ENCODE measurements at places on chromosomes 3 and 15. TPM values are rescaled to one million over a fixed set of nuclear protein-coding genes. Genes with fewer than 3 reads are reported as not detected.

CYP11A1 gene
- total RNA-seq, result 1.9 TPM

CFAP100 gene
- total RNA-seq, result 16.6 TPM

GOLGA8Q gene
- 2.4 TPM for total RNA-seq

KLHDC8B gene
- 20.0 TPM for total RNA-seq

GOLGA6L22 gene
- not detected for total RNA-seq

TTLL13 gene
- total RNA-seq, result 0.28 TPM

DNA sequence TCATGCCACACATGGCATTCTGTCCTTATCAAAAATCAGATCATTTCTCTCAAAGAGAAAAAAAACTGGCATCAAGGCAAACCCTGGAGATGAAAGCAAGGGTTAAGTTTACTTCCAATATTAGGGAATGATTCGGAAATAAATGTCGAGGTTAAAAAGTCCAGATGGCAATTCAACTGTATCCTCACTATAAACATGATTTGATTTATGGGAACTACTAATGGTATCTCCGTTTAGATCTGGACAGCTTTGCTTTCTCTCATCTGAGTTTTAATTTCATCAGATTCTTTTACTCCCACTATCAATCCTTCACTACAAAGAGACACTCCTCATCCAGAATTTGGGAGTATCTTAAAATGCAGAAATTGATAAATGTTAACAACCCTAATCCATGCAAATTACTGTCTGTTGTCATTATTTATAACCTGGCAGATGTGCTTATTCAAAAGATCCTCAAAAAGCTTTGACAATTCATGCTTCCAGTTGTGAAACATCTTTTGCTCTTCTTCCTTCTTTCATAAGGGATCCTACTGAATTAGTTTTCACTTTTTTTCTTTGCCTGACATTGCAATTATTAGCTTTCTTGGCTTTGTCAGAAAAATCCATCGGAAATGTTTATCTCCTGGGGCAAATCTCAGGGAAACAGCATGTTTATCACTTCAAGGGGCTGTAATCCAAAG lies 903.2 kb downstream of the MCTP2 start:
- H3K36me3 ChIP-seq, result no peaks in the 10 kb centered on the region
- H3K27me3 ChIP-seq, result no peaks in the 10 kb centered on the region
- H3K4me3 ChIP-seq, result no peak overlapping the region

DNA sequence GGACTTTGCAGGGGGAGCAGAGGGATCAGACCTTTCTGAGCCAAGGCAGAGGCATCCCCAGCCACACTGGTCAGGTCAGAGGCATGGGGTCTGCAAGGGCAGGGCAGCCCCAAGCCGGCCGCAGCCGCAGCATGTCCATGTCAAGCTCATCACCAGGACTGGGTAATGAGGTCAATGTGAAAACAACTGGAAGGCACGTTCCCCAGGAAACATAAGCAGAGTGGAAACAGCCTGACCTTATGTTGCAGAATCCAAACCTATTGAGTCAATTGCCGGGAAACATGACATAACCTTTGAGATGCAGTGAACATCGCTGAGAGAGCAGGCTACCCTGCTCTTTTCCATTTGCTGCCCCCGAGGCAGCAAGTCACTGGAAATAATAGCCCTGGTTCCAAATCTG lies 315.1 kb upstream of the IGF1R start:
- no peak for DNase-seq
- no peak overlapping the region for H3K4me3 ChIP-seq
- H3K36me3 ChIP-seq, result no peaks in the 10 kb centered on the region
- peaks cover 5% of the 10 kb centered on the region for H3K4me1 ChIP-seq
- H3K27ac ChIP-seq, result no peak overlapping the region
- H3K27me3 ChIP-seq, result no peaks in the 10 kb centered on the region

- H3K36me3 ChIP-seq, result no peaks in the 10 kb centered on the region
- DNase-seq, result no peak
- no peak overlapping the region for H3K27ac ChIP-seq
- peaks cover 7% of the 10 kb centered on the region for H3K27me3 ChIP-seq
- peaks cover 7% of the 10 kb centered on the region for H3K4me1 ChIP-seq
Observed at GRCh38 chr3:46489875-46490274, 7.9 kb upstream of the RTP3 start.

DNA sequence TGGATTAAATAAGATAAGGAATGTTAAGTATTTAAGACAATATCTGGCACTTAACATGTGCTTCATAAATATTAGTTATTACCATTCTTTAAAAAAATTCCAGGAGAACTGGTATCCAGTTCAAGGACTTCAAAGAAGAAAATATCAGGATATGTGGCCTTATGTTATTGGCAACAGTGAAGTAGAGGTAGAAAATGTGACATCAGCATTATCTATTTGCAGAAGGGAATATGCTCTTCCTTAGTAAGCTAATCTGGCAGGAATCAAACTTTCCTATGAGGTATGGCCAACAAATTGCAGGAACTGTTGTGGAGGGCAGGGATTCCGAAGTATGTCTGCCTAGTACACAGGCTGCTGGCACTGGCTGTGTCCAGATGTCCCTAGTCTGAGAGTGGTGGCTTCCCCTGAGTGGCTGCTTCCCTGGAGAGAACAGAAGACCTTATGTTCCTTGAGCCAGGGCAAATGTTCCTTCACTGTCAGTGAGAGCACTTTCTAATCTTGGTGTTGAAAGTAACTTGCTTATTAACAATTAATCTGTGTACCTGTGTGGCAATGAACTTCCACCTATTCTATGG lies 351.7 kb upstream of the THRB start:
- no peaks in the 10 kb centered on the region for H3K36me3 ChIP-seq
- DNase-seq, result no peak
- H3K27ac ChIP-seq, result no peak overlapping the region
- H3K4me1 ChIP-seq, result no peaks in the 10 kb centered on the region
- no peaks in the 10 kb centered on the region for H3K27me3 ChIP-seq
- no peak overlapping the region for H3K4me3 ChIP-seq

DNA sequence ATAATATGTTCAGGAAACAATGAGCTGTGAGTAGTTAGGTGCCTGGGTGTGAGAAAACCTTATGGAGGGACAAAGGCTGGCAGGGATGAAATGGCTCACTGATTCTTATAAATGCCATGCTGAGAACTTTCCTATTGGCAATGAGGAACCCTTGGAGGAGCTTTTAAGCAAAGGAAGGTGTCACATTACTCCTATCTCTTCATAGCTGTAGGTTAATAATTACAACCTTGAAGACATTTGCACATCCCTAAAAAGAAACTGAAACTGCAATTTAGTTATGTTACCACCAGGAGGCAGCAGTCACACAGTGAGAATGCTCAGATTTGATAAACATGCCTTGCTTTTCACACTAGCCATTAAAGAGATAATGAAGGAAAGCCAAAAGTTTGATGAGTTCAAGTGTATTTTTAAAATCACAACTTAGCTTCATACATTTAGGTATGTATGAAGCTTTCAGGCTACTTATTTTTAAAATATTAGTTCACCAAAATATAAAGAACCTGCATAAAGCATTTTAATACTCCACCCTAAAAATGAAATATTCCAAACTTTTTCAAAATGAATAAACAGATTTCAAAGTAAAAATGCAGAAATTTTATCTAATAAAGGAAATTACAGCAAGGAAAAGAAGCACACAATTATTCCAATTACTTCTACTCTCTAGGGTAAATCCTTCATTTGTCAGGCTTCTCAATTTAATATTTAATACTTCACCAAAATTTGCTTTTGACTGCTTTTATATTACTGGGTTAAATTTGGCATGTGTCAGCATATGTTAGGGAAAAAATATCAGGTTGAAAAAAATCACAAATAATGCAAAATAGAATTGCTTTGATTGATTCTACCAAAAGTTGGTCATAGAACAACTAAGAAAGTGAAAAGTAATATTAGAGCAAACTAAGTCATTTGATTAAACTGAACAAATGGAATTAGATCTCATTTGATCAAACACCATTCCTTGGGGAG lies 136.9 kb upstream of the SLC2A2 start:
- H3K27ac ChIP-seq, result no peak overlapping the region
- no peaks in the 10 kb centered on the region for H3K27me3 ChIP-seq
- H3K36me3 ChIP-seq, result peaks cover 17% of the 10 kb centered on the region
- peaks cover 4% of the 10 kb centered on the region for H3K4me1 ChIP-seq

- no peaks in the 10 kb centered on the region for H3K27me3 ChIP-seq
- no peak overlapping the region for H3K27ac ChIP-seq
- H3K4me1 ChIP-seq, result peaks cover 3% of the 10 kb centered on the region
Observed at GRCh38 chr3:112127522-112128494, 5.2 kb downstream of the GCSAM start.

GRCh38 chr3:153163393-153163724 lies 1.3 kb downstream of the RAP2B start:
- no peaks in the 10 kb centered on the region for H3K36me3 ChIP-seq
- no peaks in the 10 kb centered on the region for H3K27me3 ChIP-seq
- peak overlapping the region; percentile 86 for H3K27ac ChIP-seq
- H3K4me3 ChIP-seq, result peak overlapping the region; percentile 99
- DNase-seq, result peak; percentile 54
- peaks cover 11% of the 10 kb centered on the region for H3K4me1 ChIP-seq

DNA sequence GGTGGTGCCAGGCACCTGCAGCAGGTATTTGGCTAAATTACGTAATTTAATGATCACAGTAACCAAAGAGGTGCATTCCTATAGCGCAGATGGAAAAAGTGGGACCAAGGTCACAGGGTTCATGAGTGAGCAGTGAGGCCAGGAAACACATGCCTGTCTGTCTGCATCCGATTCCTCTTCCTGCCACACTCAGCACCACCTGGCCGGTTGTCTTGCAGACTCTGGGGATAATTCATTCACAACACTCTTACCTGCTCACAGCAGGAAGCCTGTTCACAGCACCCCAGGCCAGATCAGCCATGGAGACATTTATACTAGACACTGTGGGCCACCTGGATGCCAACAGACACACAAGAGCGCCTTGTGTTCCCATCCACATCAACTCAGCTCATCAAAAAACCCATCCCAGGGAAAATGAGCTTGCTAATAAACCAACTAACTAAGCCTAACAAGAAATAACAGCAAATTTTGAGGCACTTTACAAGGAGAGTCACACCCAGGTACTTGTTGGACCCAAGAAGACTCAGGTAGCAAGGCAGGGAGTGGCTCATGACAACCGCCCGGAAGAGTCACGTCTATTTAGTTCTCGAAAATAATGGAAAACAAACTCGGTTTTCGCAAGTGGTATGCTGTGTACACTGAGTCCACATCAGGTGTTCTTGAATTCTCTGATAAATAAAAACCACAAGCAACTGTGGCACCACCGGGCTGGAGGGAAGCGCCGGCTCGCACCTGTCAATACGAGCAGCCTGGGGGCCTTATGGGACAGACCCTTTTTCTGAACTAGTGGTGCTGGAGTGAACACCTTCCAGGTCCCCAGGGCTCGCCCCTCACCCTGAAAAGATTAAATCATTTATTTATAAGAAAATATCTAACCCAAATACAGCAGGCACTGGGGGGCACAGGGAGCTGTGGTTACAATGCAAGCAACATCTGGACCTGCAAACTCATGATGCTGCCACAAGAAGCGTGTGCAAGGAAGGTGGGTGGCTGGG lies 40.5 kb downstream of the FAM174B start:
- H3K27ac ChIP-seq, result no peak overlapping the region
- peaks cover 13% of the 10 kb centered on the region for H3K4me1 ChIP-seq
- no peak for DNase-seq
- H3K27me3 ChIP-seq, result no peaks in the 10 kb centered on the region

- no peak overlapping the region for H3K27ac ChIP-seq
- no peak for DNase-seq
- H3K27me3 ChIP-seq, result no peaks in the 10 kb centered on the region
- no peaks in the 10 kb centered on the region for H3K36me3 ChIP-seq
- H3K4me1 ChIP-seq, result no peaks in the 10 kb centered on the region
- no peak overlapping the region for H3K4me3 ChIP-seq
Observed at GRCh38 chr15:35603301-35603700, 57.3 kb upstream of the DPH6 start.

GRCh38 chr3:14016900-14017475 lies 107.7 kb downstream of the CHCHD4 start:
- H3K4me3 ChIP-seq, result no peak overlapping the region
- no peaks in the 10 kb centered on the region for H3K36me3 ChIP-seq
- H3K27ac ChIP-seq, result no peak overlapping the region
- no peaks in the 10 kb centered on the region for H3K27me3 ChIP-seq

- no peak overlapping the region for H3K4me3 ChIP-seq
- H3K27me3 ChIP-seq, result no peaks in the 10 kb centered on the region
- no peaks in the 10 kb centered on the region for H3K36me3 ChIP-seq
- peaks cover 6% of the 10 kb centered on the region for H3K4me1 ChIP-seq
- peak; percentile 71 for DNase-seq
- H3K27ac ChIP-seq, result no peak overlapping the region
Observed at GRCh38 chr3:42443819-42444436, 33.5 kb upstream of the LYZL4 start.

DNA sequence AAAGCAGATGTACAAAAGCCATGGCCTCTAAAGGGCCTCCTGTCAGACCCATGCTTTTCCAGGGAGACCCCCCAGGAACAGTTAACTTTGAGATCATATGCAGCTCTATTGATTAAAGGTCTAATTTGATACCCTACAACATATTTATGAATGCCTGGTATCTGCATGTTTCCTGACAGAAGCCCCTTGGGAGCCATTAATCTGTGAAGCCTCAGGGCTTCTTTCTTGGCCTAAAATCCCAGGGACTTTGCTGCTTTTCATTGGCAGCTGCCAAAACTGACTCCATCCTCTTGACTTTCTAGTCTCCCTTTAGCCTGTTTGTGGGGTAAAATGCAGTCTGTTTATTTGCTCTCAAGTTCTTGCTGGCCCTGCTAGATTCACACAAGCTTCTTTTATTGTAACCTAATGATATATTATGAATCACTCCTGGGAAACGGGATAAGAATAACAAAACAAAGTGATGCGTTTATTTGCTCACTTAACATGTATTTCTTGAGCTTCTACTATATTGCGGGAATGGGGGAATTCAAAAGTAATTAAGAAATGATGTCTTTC lies 257.0 kb downstream of the LSAMP start:
- no peak overlapping the region for H3K27ac ChIP-seq
- H3K27me3 ChIP-seq, result no peaks in the 10 kb centered on the region
- no peaks in the 10 kb centered on the region for H3K36me3 ChIP-seq
- no peaks in the 10 kb centered on the region for H3K4me1 ChIP-seq
- H3K4me3 ChIP-seq, result no peak overlapping the region

DNA sequence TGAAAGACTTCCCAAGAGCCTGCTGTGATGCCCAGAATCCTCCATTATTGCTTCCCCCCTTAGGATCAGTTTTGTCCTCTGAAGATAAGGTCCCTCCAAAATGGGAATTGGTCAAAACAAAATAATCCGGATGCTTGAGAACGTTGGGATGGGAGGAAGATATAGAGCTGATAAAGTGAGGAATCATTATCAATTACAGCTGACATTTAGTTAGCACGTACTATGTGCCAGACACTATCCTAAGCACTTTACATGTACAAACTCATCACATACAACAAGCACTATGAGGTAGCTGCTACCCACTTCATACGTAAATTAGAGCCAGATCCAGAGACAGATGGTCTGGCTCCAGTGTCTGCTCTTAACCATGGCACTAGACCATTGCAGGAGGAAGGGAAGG lies 6.6 kb upstream of the RPP25 start:
- no peak overlapping the region for H3K4me3 ChIP-seq
- peaks cover 15% of the 10 kb centered on the region for H3K27me3 ChIP-seq
- DNase-seq, result no peak
- H3K27ac ChIP-seq, result no peak overlapping the region

GRCh38 chr15:98858610-98859023 lies 149.0 kb downstream of the PGPEP1L start:
- no peaks in the 10 kb centered on the region for H3K27me3 ChIP-seq
- H3K4me1 ChIP-seq, result peaks cover 23% of the 10 kb centered on the region
- no peak for DNase-seq
- no peak overlapping the region for H3K27ac ChIP-seq
- H3K4me3 ChIP-seq, result no peak overlapping the region
- H3K36me3 ChIP-seq, result no peaks in the 10 kb centered on the region

- no peaks in the 10 kb centered on the region for H3K27me3 ChIP-seq
- H3K27ac ChIP-seq, result no peak overlapping the region
- no peaks in the 10 kb centered on the region for H3K36me3 ChIP-seq
- no peak overlapping the region for H3K4me3 ChIP-seq
Observed at GRCh38 chr15:70741677-70742293, 21.6 kb downstream of the UACA start.

Data from spinal cord (tissue), 10 donors.